Stimulated activated naive B cell treated with anti-CD40 and anti-IgM and Interleukin-4, amounts not matched to agents 10 μg/mL and 1 μg/mL and 100 μg/mL, for 72 hours (primary cell): ENCODE measurements at places on chromosomes 3 and 15.

GRCh38 chr3:121992601-121993560, 29.2 kb downstream of the ILDR1 start:
- peak overlapping the region; percentile 75 for H3K27ac ChIP-seq
- DNase-seq = no peak
- H3K4me3 ChIP-seq = no peak overlapping the region
- peaks cover 90% of the 10 kb centered on the region for H3K4me1 ChIP-seq
- H3K36me3 ChIP-seq = peaks cover 4% of the 10 kb centered on the region

DNA sequence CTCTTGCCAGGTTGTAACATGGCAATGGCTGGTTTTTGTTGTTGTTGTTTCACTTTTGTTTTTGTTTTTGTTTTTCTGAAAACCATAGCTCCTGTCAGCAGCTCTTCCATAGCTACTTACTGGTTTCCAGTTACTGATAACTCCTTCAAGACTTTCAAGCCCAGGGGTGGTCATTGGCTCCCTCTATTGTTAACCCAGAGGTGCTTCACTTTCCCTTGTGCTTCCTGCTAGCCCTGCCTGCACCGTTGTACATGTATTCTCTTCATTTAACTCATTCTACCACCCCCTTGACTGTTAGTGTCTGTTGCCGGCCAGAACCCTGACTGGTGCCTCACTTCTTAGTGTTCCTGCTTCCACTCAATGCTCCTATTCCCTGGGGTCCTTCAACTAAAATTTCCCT, 4.2 kb upstream of the TRAT1 start:
- no peak for DNase-seq
- H3K27ac ChIP-seq = no peak overlapping the region
- H3K4me3 ChIP-seq = no peak overlapping the region
- no peaks in the 10 kb centered on the region for H3K27me3 ChIP-seq
- H3K36me3 ChIP-seq = no peaks in the 10 kb centered on the region
- H3K4me1 ChIP-seq = peaks cover 8% of the 10 kb centered on the region

DNA sequence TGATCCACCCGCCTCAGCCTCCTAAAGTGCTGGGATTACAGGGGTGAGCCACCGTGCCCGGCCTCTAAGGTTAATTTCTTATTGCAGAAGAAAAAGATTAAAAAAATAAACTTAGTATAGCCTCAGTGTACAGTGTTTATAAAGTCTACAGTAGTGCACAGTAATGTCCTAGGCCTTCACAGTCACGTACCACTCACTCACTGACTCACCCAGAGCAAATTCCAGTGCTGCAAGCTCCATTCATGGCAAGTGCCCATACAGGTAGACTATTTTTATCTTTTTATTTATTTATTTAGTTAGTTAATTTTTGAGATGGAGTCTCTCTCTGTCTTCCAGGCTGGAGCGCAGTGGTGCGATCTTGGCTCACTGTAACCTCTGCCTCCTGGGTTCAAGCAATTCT, 3.2 kb upstream of the FLNB start:
- H3K36me3 ChIP-seq = no peaks in the 10 kb centered on the region
- no peak overlapping the region for H3K27ac ChIP-seq
- H3K4me3 ChIP-seq = no peak overlapping the region
- no peaks in the 10 kb centered on the region for H3K27me3 ChIP-seq

- H3K27me3 ChIP-seq = no peaks in the 10 kb centered on the region
- no peak for DNase-seq
- no peak overlapping the region for H3K27ac ChIP-seq
- no peak overlapping the region for H3K4me3 ChIP-seq
These were observed 14.6 kb downstream of the PCNP start for GRCh38 chr3:101588616-101589015.

GRCh38 chr3:135128818-135129217, 333.8 kb downstream of the EPHB1 start:
- no peaks in the 10 kb centered on the region for H3K36me3 ChIP-seq
- H3K27me3 ChIP-seq = no peaks in the 10 kb centered on the region
- H3K27ac ChIP-seq = no peak overlapping the region
- H3K4me1 ChIP-seq = no peaks in the 10 kb centered on the region
- H3K4me3 ChIP-seq = no peak overlapping the region

DNA sequence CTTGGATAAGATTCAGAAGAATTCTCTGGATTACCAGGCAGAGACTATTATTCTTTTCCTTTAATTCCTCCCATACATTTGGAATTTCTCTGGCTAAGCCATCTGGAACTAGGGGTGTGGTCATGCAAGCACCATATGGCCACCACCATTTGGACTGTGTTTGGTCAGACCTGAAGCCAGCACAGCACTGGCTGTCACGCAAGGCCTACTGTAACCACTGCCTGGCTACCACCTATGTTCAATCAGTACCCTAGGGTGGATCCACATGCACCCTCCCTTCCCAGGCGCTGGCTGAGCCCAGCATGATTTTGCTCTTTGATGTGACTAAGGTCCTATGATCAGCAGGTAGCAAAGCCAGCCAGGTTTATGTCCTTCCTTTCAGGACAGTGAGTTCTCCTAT, 287.8 kb upstream of the GOLIM4 start:
- no peak overlapping the region for H3K4me3 ChIP-seq
- H3K27me3 ChIP-seq = no peaks in the 10 kb centered on the region
- H3K36me3 ChIP-seq = no peaks in the 10 kb centered on the region
- H3K4me1 ChIP-seq = no peaks in the 10 kb centered on the region
- DNase-seq = no peak
- H3K27ac ChIP-seq = no peak overlapping the region

DNA sequence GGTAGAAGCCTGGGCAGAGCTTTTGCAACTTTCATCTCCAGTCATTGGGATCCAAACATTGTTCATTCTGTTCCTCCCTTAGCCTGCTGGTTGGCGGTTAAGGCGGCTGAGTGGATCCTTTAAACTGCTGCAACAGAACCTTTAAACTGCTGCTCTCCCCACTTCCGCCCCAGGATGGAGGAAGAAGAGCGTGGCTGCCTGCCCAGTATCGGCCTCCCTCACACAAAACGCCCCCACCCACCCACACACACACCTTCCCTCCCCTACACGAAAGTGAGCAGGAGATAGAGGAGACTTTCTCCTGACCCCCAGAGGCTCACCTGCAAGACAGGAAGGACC, 460 bp upstream of the ZMAT3 start:
- DNase-seq = no peak
- H3K36me3 ChIP-seq = peaks cover 19% of the 10 kb centered on the region
- peak overlapping the region; percentile 95 for H3K27ac ChIP-seq
- no peaks in the 10 kb centered on the region for H3K27me3 ChIP-seq
- H3K4me3 ChIP-seq = peak overlapping the region; percentile 99
- H3K4me1 ChIP-seq = peaks cover 35% of the 10 kb centered on the region

DNA sequence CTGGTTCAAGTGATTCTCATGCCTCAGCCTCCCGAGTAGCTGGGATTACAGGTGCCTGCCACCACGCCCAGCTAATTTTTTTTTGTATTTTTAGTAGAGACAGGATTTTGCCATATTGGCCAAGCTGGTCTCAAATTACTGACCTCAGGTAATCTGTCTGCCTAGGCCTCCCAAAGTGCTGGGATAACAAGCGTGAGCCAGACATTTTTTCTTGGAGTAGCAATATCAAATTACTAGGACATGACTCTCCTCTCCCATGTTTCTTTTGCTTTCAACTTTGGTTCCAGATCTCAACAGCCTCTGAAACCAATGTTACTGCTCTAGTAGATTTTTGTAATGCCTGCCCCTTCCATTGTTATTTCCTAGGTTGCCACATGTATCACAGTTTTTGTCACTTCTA, 462.0 kb downstream of the GBE1 start:
- H3K27me3 ChIP-seq = no peaks in the 10 kb centered on the region
- H3K4me1 ChIP-seq = no peaks in the 10 kb centered on the region
- H3K4me3 ChIP-seq = no peak overlapping the region
- no peak for DNase-seq

GRCh38 chr3:116005404-116005803, 382.1 kb downstream of the GAP43 start:
- no peaks in the 10 kb centered on the region for H3K27me3 ChIP-seq
- no peak overlapping the region for H3K4me3 ChIP-seq
- no peak overlapping the region for H3K27ac ChIP-seq
- H3K36me3 ChIP-seq = no peaks in the 10 kb centered on the region
- DNase-seq = no peak

GRCh38 chr15:64580696-64581407, 120.5 kb downstream of the ZNF609 start:
- H3K27ac ChIP-seq = no peak overlapping the region
- no peak overlapping the region for H3K4me3 ChIP-seq
- H3K4me1 ChIP-seq = peaks cover 4% of the 10 kb centered on the region
- H3K36me3 ChIP-seq = peaks cover 36% of the 10 kb centered on the region
- H3K27me3 ChIP-seq = no peaks in the 10 kb centered on the region

- DNase-seq = no peak
- peaks cover 28% of the 10 kb centered on the region for H3K27me3 ChIP-seq
- no peaks in the 10 kb centered on the region for H3K36me3 ChIP-seq
- H3K4me1 ChIP-seq = no peaks in the 10 kb centered on the region
These were observed 48.2 kb upstream of the SLC41A3 start for GRCh38 chr3:126131881-126132750.

DNA sequence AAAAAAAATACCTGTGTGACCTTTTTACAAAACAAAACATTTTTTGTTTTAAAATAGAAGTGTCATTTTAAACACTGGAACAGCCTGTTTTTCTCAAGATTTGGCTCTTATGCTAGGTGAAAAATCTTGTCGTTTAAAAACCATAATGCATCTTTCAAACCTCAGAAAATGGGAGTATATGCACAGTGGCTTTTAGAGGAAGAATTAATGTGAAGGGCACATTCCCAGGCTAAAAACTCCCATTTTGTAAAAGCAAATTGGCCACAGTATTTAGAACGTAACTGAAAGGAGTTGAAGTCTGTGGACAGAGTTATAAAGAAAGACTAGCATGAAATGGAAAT, 190.0 kb downstream of the OSBPL10 start:
- DNase-seq = no peak
- H3K4me3 ChIP-seq = no peak overlapping the region
- H3K27ac ChIP-seq = no peak overlapping the region
- H3K27me3 ChIP-seq = no peaks in the 10 kb centered on the region
- H3K4me1 ChIP-seq = peaks cover 34% of the 10 kb centered on the region

- no peak for DNase-seq
- no peaks in the 10 kb centered on the region for H3K36me3 ChIP-seq
- H3K4me3 ChIP-seq = no peak overlapping the region
- H3K27ac ChIP-seq = no peak overlapping the region
These were observed 662.4 kb downstream of the FHIT start for GRCh38 chr3:60588806-60589205.

DNA sequence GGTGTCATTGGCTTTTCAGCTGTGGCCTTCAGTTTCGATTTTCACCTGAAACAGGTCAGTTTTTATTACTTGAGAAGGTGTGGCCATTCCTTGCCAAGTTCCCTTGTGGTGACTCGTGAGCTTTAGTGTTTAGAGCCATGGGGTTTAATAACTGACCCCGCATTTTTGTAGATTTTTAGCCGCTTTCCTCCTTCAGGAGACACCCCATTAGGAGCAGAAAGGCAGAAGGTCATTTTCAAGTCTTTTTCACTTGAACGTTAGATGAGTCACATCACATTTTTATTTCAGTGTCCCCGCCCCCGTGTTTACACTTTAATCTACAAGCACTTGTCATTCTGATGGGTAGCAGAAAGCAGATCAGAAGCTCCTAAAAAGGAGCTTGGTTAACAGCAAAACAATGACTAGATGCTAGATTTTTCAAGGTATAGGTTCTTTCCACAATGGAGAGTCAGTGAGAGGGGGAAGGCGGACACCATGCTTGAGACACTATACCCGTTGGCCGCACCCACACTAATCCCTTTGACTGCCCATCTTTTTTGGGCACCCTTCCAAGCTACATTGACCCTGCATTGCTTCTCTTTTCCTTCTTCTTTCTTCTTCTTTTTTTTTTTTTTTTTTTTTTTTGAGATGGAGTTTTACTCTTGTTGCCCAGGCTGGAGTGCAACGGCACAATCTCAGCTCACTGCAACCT, 132.7 kb downstream of the GHSR start:
- H3K36me3 ChIP-seq = peaks cover 13% of the 10 kb centered on the region
- H3K27ac ChIP-seq = no peak overlapping the region
- H3K4me1 ChIP-seq = peaks cover 7% of the 10 kb centered on the region
- DNase-seq = no peak

DNA sequence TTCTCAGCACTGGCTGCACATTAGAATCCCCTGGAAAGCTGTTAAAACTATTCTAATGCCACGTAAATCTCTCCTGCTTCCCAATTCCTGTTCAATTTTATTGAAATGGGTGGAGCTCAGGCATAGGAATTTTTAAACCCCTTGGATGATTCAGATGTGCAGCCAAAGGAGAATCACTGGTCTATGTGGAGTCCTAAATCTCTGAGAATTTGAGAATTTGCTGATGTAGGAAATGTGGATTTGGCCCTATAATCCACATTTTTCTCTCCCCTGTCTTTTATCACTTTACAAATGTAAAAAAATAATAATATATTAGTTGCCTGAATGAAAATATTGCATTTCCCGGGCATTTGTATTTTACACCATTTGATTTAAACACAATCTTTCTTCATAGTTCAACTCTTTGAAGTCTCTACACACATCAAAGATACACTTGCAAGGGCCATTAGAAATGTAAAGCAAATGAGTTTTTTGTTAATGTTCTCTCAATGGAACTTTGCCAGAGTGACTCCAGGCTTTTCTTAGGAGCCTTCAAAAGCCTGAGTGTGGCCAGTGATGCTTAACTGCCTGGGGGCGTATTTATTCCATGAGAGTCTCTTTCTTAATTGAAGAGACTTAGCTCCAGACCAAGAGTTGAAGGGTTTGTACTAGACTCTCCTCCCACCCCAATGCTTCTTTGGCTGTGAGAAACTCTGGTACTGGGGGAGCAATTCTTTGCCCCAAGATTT, 48.8 kb upstream of the PTX3 start:
- no peak for DNase-seq
- H3K36me3 ChIP-seq = no peaks in the 10 kb centered on the region
- H3K4me3 ChIP-seq = no peak overlapping the region
- no peaks in the 10 kb centered on the region for H3K4me1 ChIP-seq
- no peaks in the 10 kb centered on the region for H3K27me3 ChIP-seq

GRCh38 chr3:58375254-58375653, 42.6 kb downstream of the PXK start:
- H3K4me3 ChIP-seq = no peak overlapping the region
- no peaks in the 10 kb centered on the region for H3K27me3 ChIP-seq
- H3K36me3 ChIP-seq = peaks cover 25% of the 10 kb centered on the region

DNA sequence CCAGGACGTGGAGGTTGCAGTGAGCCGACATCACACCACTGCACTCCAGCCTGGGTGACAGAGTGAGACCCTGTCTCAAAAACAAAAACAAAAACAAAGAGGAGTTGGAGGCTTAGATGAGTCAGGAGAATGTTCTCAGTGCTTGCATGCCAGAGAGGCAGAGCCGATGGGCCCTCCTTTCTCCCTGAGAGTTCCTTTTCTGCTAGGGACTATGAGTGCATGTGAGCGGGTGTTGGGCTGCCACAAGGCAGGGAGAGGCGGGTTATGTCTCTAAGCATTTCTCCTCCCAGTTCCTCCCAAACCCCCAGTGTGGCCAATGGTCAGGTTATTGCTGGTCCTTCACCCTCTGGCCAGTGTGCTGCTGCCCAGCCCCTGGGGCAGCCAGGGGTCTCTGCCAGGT, 45.1 kb downstream of the RTP1 start:
- H3K27me3 ChIP-seq = peaks cover 13% of the 10 kb centered on the region
- H3K4me1 ChIP-seq = no peaks in the 10 kb centered on the region
- no peaks in the 10 kb centered on the region for H3K36me3 ChIP-seq
- no peak overlapping the region for H3K27ac ChIP-seq
- DNase-seq = no peak
